NCI-H1694 treated with DMSO at 0.1 percent for 48 hours (cell line): ENCODE measurements at places on chromosomes 5 and 9.

DNA sequence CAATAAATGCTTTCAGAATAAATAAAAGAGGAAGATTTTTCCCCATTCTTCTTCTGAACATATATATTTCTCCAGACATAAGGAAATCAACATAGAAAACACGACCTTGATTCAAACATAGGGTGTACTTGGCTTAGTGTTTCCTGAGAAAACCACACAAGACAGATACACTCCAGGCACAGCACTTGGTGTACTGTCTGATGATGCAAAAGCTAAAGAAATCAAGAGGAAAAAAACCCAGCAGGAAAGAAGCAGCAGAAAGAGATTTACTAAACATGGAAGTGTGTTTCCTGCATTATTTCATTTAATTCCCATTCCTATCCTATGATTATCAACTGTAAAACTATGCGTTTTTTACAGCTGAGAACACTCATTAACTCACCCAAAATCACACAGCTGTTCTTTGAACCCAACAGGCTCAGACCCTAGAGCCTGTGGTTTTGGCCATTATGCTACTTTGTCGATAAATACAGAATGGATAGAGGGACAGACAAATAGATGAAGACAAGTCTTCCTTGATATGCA is 46.1 kb downstream of the NIPAL4 start:
- DNase-seq, result no peak

- DNase-seq, result no peak
Measured at GRCh38 chr9:71243951-71244350, 122.5 kb upstream of the TRPM3 start.

GRCh38 chr9:2872250-2872930 is 28.5 kb upstream of the PUM3 start:
- peak; percentile 13 for DNase-seq

DNA sequence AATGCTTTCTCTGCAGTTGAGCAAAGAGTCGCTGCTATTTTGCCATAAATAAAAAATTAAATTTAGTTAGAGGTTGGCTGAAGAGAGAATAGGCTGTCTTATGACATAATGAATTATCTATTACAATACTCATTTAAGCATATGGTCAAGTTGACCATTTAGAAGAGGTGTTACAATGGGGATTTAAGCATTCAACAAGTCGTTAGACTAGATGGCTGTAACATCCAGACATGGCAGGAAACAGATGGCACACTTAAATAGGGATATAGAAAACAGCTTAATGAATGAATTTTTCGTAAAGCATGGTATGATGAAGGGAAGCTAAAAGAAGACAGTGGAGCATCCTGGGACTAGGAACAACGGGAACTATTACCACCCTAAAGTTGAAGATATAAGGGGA is 160.3 kb upstream of the PTPRD start:
- peak; percentile 4 for DNase-seq

GRCh38 chr9:77916820-77917219 is 114.8 kb downstream of the GNAQ start:
- no peak for DNase-seq

DNA sequence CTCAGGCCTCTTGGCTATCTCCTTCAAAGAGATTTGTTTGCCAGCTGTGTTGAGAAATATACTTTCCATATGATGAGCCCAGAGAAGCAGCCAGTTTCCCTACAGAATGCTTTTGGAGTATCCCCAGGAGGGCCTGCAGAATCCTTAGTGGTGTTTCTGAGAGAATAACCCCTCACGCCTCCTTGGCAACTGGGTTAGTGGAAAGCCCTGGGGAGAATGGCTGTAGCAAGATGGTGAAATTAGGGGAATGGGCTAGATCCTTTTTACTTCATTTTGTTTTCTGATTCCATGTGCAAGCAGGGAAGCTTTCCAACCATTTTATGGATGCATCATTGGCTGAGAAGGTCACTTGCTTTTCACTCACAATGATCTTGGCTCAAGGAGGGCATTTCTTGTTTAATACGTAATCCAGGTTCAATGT is 364.6 kb downstream of the DMRT2 start:
- no peak for DNase-seq
